COLO829 (cell line): ENCODE measurements at places on chromosomes 3 and 15.

- no peak for DNase-seq
These were observed 133.5 kb downstream of the PDZRN3 start for GRCh38 chr3:73491287-73491662.

- DNase-seq: no peak
These were observed 102.8 kb downstream of the FRMD5 start for GRCh38 chr15:44092221-44092620.

DNA sequence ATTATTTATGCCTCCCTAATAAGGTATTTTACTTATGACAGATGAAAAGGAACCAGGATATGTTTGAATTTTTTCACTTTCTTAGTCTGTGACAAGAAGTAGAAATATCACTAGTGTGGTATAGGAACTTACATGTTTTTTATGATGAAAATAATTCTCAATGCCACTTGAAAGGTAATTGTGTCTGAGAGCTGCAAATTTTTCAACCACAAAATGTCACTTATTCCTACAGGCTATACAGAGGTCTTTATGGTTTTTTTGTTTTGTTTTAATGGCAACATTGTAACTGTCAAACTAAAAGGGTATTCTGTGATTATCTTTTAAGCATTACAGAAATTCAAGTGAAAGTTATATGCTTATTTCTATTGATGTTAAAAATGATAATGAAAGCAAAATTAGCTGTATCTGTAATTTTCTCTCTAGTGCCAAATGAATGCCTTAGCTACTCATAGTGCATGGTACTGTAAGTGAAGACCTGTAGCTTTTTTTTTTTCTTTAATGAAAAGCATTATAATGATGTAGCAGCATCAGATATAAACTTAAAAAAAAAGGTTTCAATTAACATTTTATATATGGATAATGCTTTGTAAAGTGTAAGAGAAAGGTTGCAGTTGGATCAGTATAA lies 14.7 kb downstream of the FEM1B start:
- DNase-seq: no peak

- no peak for DNase-seq
These were observed 14.8 kb downstream of the DOCK3 start for GRCh38 chr3:50689558-50689957.

- DNase-seq: peak; percentile 22
These were observed 1546.5 kb downstream of the OTOL1 start for GRCh38 chr3:163043074-163043473.

GRCh38 chr3:45677033-45677446 lies 12.2 kb upstream of the SACM1L start:
- peak; percentile 57 for DNase-seq

DNA sequence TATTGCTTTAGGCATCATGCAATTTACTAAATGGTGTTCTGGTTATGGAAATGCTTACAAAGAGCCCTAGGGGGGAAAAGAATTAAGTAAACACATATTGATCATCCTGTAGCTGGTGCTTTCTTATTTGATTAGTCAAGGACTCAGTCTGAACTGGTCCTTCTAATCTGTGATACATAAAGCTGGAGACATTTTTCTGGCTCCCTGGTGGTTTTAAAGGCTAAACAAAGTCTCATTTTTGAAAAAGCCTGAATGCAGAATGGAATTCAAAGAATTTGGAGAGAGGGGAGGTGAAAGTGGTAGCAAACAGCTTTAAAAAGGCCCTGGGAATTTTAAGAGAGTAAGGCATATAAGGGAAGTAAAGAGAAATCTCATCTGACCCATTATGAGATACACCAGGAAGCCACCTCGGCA lies 149.7 kb downstream of the RBMS3 start:
- DNase-seq: no peak

GRCh38 chr3:24683633-24684384 lies 189.2 kb upstream of the THRB start:
- peak; percentile 80 for DNase-seq

DNA sequence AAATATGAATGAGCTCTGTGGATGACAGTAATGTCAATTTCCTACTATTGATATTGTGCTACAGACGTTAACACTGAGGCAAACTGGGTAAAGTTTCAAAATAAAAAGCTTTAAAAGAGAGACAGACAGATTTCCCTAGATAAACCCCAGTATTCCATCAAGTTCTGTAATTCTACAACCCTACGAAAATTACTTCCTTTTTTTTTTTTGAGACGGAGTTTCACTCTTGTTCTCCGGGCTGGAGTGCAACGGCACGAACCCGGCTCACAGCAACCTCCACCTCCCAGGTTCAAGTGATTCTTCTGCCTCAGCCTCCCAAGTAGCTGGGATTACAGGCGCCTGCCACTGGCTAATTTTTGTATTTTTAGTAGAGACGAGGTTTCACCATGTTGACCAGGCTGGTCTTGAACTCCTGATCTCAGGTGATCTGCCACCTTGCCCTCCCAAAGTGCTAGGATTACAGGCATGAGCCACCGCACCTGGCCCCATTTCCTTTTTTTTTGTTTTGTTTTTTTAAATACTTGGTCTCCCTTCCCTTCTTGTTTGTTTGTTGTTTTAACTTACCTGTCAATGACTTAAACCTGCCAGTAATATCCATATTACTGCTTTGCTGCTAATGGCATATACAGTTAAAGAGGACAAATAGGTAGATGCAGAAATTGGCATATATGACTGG lies 57.2 kb downstream of the CBLB start:
- no peak for DNase-seq

DNA sequence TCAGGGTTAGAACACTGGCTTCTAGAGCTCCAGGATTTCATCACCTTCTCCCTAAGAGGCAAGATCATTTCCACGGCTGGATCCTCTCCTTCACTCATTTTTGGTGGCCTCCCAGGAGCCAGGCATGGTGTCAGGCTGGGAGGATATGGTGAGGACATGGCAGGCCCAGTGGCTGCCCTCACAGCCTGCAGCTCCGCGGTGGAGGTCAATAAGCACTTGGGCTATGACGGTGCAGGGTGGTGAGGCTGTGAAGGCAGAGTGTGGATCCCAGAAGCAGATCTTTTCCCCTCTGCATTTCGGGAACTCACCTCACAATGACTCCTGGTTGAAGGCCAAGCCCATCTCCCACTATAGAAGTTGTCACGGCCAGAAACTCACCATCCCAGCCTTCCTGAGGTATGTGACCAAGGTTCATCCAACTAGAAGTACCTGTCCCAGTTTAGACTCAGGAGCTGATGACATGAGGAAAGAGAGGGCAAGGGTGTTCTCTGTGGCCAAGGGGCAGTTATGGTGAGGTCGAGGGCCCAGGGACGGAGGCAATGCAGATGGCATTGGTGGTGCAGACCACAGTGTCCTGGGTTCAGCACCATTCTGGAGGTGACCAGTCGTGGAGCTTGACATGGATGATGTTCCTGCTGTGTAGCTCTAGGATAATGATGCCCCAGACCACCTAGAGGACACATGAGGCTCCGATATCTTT lies 100.1 kb upstream of the SMAD3 start:
- DNase-seq: no peak

DNA sequence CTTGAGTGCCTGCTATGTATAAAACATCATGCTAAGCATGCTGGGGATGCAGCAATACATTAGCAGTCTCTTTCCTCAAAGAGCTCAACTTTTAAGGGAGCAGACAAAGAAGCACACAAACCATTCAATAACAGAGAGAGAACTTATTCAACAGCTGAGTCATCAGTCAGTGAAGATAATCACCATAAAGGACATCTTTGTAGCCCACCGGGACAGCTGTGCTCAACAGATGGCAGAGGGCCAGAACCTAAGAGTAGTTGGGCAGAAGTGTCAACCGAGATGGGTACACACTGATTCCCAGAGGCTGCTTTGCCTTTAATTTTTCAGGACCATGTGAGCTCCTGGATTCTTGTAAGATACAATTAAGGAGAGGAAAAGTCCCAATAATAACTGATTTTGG lies 4.2 kb upstream of the RAB8B start:
- peak; percentile 76 for DNase-seq

DNA sequence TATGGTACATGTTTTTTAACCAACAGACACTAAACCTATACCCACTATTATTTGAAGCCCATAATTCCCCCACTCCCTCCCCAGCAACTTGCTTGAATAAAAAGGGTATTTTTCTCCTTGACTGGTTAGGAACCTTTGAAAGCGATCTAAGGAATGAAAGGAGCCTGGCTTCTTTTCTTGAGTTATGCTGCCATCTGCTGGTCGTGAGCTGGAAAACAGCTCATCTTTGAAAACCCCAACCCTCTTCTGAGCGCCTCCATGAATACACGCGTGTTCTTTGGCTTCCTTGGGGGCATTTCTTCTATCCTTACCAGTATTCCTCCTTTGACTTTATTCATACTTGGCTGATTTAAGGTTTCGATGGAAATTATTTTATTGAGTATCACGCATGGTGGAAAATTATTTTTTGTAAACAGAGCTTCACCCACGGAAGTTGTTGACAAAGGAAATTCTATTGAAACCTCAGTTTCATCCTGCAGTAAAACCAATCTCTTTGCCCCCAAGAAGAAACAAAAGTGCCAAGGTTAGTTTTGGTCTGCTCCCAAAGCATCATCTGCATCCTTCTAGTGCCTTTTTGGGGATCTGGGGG lies 171.6 kb downstream of the SV2B start:
- DNase-seq: peak; percentile 71

DNA sequence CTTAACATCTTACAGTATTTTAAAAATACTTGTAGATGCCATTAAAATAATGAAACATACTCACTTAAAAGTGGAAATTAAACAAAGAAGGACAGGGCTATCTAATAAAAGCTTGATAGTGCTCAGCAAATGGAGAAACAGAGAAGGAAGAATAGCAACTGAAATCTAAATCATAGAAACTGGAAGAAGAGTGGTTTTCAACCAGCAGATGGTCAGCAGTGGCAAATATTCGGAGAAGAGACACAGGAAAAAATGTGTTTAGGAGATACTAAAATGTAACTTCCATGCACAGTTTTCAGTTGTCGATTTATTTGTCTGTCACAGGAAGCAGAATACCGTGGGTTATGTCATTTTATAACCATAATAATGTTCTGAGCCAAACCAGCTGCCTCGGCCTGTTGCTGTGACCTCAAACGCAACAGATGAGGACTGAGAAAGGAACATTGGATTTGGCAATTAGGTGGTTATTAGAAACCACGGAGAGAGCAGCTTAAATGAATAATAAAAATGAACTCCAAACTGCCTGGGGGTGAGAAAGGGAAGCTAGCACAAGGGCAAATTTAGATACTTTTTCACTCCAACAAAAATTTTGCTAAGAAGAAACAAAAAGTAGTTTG lies 246.6 kb upstream of the KCNMB2 start:
- no peak for DNase-seq

DNA sequence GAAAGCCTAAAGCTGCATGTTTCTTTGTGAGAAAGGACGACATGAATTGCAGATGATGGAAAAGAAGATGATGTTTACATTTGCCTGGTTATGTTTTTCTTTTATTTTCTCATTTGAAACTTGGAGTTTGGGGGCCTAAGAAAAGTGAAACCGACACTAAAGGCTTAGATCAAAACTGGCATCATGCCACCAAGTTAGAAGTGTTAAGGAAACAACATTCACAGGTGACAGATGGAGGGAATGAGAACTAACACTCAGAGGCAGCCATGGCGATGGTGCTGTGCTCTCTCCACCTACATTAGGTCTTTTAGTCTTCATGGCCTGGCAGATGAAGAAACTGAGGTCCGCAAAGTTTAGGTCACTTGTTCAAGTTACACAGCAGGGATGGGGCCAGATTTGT lies 923.6 kb downstream of the TUSC7 start:
- no peak for DNase-seq

DNA sequence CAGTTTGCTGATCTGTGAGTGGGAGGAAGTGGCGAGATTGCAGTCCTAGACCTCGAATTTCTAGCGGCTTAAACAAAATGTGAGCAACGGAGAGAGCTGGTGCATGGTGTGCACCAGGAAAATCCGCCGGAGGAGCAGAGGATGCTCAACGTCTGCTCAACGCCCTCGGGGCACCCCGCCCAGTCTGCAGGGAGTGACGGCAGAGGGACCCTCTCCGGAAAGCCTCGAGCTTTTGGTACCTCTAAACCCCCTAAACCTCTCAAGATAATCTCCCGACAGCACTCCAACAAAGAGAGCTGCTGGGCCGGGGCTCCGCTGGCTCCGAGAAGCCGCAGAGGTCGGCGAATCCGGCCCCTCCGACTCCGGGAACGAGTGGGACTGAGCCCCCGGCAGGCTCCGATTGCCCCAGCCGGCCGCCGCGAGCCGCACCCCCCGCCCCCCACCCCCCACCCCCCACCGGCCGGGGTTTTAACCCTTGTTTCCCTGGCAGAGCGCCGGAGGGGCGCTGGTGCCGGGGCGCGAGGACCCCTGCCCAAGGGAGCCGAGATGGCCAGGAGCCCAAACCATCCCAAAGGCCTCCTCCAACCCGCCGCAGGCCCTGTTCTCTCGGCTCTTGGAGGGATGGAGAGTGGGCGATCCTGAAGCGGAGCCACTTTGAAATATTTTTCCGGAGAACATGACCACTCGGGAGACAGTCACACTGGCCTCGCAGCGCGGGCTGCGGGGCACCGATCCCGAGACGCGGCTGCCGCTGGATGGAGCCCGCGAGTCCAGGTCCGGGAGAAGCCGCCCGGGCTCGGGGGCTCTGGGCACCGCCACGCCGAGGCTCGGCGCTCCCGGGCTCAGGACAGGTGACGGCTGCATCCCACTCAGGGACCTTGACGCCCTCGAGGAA lies 1.5 kb downstream of the MEGF11 start:
- DNase-seq: no peak

GRCh38 chr15:85581495-85581894 lies 201.1 kb downstream of the AKAP13 start:
- no peak for DNase-seq

GRCh38 chr3:39187372-39188155 lies 4.8 kb downstream of the XIRP1 start:
- DNase-seq: no peak

DNA sequence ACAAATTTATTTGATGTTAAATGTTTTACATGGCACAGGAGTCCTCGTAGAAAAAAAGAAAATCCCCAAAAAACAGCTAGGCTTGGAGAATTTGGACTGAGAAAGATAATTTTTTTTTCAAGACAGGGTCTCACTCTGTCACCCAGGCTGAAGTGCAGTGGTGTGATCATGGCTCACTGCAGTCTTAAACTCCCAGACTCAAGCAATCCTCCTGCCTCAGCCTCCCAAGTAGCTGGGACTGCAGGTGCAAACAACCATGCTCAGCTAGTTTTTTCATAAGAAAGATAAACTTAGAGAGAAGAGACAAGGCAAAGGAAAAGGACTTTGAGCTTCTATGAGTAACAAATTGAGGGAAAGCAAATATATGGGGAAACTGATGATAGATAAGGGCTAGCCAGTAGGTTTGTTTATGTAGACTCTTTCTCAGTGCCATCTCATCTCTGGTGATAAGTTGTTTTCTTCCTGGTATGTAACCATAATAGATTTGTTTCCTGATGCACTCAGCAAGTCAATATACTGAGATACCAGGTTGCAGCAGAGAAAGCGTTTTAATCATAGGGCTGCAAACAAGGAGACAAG lies 13.1 kb upstream of the TRMT10C start:
- no peak for DNase-seq

GRCh38 chr3:13078163-13078905 lies 5.1 kb upstream of the IQSEC1 start:
- DNase-seq: no peak

GRCh38 chr3:156620901-156621300 lies 53.5 kb upstream of the TIPARP start:
- no peak for DNase-seq
